ENCODE measurements at places on chromosomes 16 and 17. TPM values are rescaled to one million over a fixed set of nuclear protein-coding genes. Genes with fewer than 3 reads are reported as not detected.

GRCh38 chr16:26791169-26791568, 275.6 kb upstream of the C16orf82 start:
- DNase-seq, result no peak

DNA sequence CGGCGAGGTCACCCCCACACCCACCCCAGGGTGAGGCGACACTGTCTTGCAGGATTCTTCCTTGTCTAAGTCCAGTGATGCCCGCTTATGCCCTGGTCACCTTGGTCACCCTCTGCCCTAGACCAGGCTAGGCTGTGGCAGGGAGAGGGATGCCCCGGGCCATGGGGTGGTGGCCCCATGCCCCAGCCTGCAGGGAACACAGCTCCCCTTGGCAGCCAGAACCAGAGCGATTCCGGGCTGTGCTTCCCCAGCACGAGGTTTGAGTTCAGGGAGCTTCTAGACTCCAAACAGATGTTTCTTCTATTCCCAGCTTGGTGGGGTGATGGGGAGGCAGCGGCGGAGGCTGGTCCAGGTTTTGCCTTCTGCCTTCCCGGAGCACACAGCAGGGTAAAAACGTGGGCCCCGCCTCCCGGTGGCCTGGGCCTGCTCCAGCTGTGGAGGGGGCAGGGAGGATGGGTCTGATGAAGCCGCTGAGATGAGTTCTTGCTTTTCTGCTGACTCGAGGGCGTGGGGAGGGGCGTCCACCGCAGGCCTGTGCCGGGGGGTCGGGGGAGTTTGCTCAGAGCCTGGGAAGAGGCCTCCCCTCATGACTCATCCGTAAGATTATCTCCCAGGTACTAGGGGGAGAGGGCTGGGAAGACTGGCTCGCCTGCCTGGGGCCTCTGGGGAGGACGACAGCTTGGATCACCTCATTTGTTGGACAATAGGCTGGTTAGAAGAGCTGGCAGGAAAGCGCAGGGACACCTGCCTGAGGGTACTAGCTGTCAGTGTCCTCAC, 15.4 kb downstream of the SMTNL2 start:
- DNase-seq, result peak; percentile 94

GRCh38 chr16:56422896-56423441, 2.4 kb downstream of the AMFR start:
- no peak for DNase-seq

DNA sequence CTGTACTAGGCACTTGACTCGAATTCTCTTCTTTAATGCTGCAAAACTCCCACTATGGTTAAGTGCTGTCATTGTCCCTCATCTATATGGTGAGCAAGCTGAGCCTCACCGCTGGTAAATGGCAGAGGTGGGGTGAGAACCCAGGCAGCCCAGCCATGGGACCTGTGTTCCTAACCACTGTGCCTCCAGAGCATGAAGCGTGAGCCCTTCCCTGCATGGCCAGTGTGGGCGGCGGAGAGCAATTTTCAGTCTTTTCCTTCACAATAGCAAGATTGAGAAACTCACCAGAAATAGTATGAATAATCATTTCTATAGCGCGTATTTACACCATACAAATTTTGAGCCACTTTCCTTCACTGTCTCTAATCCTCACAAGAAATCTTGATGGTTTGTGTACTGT, 9.2 kb downstream of the BFAR start:
- no peak for DNase-seq

GRCh38 chr16:1877804-1878203, 5.8 kb upstream of the MEIOB start:
- DNase-seq, result no peak

- no peak for DNase-seq
Observed at GRCh38 chr16:85473909-85474620, 139.1 kb upstream of the GSE1 start.

- DNase-seq, result no peak
Observed at GRCh38 chr16:69469807-69470561, 45.6 kb downstream of the CYB5B start.

DNA sequence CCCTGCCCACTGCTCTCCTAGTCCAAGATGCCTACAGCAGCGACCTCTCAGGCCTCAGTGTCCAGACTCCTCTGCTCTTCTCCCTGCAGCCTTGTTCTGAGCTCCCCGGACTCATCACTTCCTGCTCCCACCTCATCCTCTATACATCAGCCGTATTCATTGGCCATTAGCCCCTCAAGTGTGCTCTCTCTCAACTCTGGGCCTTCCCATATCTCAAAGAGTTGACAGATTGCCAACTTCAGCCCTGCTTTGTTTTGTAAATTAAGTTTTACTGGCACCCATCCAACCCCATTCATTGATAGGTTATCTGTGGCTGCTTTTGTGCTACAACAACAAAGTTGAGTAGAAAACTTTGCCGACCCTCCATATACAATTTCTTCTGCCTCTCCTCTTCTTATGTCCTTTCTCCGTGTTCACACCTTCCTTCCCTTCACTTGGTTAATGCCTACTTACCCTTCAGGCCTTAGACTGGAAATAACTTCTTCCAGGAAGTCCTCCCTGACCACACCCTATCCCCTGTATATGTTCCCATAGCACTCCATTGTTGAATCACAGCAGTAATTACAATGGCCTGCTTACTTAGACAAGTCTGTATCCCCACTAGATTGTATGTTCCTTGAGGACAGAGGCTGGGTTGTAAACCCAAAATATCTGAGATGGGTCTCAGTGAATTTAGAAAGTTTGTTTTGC, 63.4 kb upstream of the TANC2 start:
- no peak for DNase-seq

GRCh38 chr17:82089723-82090548, 8.1 kb downstream of the FASN start:
- DNase-seq, result no peak

DNA sequence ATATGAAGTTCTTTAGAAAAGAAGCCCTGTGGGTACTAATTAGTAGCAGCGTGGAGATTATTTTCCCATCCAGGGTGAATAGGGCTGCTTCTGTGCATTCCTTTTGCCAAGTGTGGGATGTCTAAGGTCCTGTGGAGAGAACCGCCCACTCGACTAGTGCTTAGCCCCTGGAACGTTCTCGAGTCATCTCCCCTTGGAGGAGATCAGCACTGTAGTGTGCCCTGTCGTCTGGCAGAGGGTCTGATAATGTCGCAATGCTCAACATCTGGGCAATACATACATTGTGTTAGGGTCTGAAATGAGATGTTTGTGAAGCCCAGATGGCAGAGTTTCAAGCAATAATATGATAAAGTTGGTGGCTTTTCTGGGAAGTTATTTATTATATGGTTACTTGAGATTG, 64.8 kb downstream of the SPECC1 start:
- no peak for DNase-seq

- DNase-seq, result no peak
Observed at GRCh38 chr16:78871241-78871640, 729.3 kb downstream of the MAF start.

DNA sequence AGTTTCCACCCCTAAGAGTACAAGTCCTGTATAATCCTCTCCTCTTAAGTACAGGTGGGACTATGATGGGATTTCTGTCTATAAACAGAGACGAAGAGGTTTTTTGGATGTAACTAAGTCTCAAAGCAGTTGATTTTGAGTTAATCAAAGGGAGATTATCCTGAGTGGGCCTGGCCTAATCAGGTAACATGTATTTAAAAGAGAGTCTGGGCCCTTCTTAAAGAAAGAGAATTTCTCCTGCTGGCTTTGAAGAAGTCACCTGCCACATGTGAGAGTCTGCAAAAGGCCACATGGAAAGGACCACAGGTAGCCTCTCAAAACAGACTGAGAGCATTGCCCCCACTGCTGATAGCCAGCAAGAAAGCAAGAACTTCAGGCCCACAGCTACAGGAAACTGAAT, 142.3 kb downstream of the IRX5 start:
- no peak for DNase-seq

GRCh38 chr16:2845116-2845515, 12.9 kb downstream of the PRSS22 start:
- no peak for DNase-seq

DNA sequence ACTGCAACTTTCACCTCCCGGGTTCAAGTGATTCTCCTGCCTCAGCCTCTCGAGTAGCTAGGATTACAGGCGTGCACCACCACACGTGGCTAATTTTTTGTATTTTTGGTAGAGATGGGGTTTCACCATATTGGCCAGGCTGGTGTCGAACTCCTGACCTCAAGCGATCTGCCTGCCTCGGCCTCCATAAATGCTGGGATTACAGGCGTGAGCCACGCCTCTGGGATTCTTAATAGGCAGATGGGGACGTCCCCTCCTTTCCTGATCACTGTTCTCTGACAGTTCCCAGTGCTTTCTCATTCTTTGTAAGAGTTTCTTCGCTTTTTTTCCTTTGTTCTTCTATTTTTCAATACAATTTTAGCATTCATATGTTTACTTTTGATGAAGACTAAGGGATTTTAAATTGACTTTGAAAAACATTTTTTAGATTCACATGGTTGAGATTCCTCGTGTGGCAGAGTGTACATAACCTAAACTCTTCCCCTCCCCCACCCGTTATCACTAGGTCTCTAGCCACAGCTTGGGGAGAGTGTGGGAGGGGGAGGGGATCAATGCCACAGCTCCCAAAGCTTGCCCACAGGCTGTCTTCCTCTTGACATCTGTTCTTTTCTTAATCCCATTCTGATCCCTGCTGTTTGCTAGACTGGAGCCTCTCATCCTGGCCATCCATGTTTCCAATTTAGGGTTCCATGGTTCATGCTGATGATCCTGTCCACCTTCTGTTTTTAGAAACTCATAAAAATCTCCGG, 11.0 kb downstream of the ADORA2B start:
- no peak for DNase-seq

GRCh38 chr16:87963400-87963799, 12.2 kb downstream of the BANP start:
- DNase-seq, result no peak

GRCh38 chr17:72887917-72888316, 204.6 kb downstream of the SLC39A11 start:
- no peak for DNase-seq

DNA sequence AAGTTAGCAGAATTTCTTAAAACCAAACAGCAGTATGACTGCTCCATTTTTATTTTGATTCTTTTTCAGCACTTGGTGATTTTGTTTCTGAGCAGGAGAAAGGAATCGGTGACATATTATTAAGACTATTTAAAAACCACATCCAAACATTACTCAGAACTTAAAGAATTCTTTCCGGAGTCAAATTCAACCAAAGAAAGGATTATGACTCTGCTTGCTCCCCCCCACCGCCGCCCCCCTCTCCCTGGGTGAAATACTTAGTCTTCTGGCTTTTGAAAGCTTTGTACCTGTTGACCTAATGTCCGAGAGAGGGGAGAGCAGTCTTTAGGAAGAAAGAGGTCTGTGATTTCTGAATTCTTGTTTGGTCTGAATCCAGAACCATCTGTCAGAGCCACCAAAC, 17.9 kb upstream of the COL1A1 start:
- DNase-seq, result peak; percentile 23

DNA sequence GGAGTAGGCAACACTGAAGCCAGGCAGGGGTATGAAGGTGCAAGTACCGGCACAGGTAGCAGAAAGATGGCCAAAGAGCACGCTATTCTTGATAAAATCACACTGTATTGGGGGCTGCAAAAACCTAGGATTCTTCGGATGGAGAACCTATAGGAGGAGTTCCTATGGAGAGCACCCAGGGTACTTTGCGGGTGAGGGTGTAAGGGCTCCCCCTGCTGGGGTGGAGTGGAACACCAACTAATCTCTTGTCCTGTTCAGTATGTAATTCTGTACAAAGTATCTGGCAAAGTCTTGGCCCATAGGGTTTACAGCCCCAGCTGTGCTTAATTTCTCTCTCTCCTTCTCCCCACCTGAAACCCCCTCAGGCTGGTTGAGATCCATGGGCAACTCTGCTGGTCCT, 393.1 kb upstream of the ASIC2 start:
- no peak for DNase-seq

GRCh38 chr17:33674685-33675084, 381.6 kb upstream of the ASIC2 start:
- peak; percentile 71 for DNase-seq

Gene TAF1C
- total RNA-seq, result 30.2 TPM

Gene ABHD15
- total RNA-seq, result 19.2 TPM

Gene NUDT16L1
- total RNA-seq, result 54.8 TPM

Gene RDM1
- 0.87 TPM for total RNA-seq

Gene KRTAP4-6
- total RNA-seq, result not detected

Gene MYH3
- 0.48 TPM for total RNA-seq

Gene KRT39
- total RNA-seq, result not detected

Gene DCXR
- 118 TPM for total RNA-seq

Gene C16orf46
- 2.5 TPM for total RNA-seq

Gene KRT31
- not detected for total RNA-seq

Gene FOXF1
- 23.7 TPM for total RNA-seq
